Omental fat pad (tissue), 4 donors: ENCODE measurements at places on chromosomes 4 and X.

- no peak for DNase-seq
Measured at GRCh38 chr4:25842229-25842845, 20.5 kb downstream of the SEL1L3 start.

DNA sequence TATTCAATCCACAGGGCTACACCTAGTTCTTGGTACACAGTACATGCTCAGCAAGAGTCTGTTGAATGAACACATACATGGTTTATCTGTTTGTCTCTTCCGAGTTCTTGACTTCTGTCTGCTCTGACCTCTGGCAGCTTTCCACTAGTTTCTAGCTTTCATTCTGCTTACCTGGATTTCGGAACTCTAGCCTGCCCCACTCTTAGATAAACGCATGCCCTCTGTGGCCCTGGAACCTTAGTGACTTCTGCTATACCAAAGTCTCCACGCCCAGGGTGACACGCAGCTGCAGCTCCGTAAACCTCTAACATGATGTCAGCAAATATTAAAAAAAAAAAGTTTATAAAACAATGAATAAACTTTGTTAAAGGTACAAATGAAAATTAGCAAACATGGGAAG lies 1.3 kb upstream of the SLC25A4 start:
- DNase-seq, result no peak

DNA sequence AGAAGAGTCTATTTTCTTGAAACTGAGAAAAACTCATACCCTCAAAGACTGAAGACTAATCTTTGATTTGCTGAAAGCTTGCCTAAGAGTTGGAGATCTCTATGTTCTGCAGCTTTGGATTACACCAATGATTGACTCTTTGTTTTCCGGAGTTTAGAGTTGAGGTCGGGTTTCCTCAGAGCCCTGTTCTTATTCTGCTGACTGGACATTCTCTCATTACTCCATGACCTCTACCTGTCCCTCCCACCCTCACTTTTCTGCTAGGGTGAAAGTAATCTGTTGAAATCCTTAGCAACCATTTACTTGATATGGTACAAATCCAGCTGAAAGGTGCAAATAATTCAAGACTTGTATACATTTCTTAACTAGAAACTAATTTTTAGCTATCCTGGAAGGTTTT lies 421.5 kb upstream of the FRG1 start:
- no peak for DNase-seq

GRCh38 chr4:166309286-166309685 lies 436.2 kb downstream of the TLL1 start:
- no peak for DNase-seq

- no peak for DNase-seq
Measured at GRCh38 chr4:163385466-163385865, 41.8 kb downstream of the NPY5R start.

GRCh38 chr4:184612074-184612473 lies 37.2 kb downstream of the CASP3 start:
- DNase-seq, result no peak

- DNase-seq, result no peak
Measured at GRCh38 chrX:40418813-40419195, 162.0 kb upstream of the ATP6AP2 start.

DNA sequence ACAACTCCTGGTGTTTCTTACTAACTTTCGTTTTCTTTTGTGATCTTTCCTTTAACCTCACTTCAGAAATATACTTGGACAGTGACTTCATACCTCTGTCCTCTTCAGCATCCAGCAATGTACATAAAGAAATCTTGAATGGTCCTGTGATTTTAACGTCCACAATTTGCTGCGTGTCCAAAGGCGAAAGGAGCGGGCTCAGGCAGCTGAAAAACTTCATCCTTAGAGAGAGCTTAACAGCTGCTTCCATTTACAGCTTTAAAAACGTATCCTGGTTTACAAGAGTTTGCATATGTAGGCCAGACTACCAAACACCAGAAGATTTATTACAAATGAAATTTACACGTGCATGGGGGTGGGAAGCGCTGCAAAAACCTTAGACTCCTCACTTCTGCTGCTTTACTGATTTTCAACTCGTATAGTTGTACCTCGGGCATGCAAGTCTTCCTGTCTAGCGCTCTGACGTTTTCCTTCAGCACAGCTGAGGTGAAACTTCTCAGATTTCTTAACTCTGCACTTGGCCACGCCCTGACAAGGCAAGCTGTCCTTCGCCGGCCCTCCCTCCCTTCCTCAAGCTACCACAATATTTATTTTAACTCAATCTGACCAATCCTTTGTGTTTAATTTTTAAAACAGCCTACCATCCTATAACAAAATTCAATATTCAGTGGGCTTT lies 406.4 kb downstream of the FAM47A start:
- no peak for DNase-seq
